ENCODE measurements at places on chromosomes 12 and 14.

GRCh38 chr12:26633591-26634210 is 199.3 kb downstream of the ITPR2 start:
- DNase-seq: no peak

GRCh38 chr12:3605692-3606091 is 114.7 kb downstream of the PRMT8 start:
- no peak for DNase-seq

DNA sequence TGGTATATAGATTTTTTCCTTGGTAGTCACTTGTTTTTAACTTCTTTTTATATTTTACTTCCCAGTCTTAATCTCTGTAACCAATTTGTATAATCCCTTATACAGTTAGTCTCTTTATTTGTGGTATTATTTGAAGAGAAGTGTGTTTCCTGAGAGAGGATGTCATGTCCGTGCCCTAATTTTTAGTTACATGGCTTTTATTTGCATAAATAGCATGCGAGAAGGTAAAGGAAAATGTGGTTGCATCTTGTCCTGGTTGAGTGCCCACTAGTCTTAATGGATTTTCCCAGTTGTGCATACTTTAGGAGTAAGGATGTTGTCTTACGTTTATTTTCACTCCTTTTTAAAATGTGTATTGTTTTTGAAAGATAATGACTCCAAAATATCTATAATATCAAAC is 27.5 kb downstream of the RAP1B start:
- DNase-seq: no peak

- DNase-seq: no peak
Measured at GRCh38 chr12:11621797-11622423, 27.6 kb upstream of the ETV6 start.

DNA sequence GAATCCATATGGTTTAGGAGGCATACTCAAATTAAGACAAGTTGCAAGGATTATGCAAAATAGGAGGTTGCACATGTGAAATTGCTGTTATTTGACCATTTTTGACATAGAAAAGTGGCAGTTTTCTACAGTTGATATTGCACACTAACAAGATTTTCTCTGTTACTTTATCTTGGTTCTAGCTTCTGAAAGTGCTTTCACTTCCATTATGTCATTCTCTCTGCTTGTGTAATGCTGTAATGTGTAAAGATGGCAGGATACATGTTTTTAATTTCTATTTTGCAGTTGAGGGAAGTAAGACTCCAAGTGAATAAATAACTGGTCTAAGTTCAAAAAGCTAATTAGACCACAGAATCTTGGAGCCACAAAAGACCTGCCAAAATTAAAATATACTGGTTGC is 60.6 kb downstream of the MYRFL start:
- no peak for DNase-seq

DNA sequence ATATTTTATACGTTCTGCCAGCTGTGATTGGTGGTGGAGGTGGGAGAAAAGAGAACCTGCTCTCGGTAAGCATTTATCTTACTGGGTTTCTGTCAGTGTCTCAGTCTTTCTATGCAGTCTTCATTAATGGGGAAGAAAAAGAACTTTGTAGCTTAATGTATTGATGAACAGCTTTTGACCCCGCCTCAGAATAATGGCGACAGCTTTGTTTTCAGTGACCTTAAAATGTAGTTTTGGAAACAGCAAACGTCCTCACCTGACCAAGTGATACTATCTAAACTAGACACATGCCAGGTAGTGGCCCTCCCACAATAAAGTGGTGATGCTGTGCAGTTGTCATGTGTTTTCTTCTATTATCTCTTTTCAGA is 1.4 kb downstream of the DACT1 start:
- no peak for DNase-seq

- DNase-seq: no peak
Measured at GRCh38 chr12:75722714-75723200, 211.3 kb upstream of the KRR1 start.

DNA sequence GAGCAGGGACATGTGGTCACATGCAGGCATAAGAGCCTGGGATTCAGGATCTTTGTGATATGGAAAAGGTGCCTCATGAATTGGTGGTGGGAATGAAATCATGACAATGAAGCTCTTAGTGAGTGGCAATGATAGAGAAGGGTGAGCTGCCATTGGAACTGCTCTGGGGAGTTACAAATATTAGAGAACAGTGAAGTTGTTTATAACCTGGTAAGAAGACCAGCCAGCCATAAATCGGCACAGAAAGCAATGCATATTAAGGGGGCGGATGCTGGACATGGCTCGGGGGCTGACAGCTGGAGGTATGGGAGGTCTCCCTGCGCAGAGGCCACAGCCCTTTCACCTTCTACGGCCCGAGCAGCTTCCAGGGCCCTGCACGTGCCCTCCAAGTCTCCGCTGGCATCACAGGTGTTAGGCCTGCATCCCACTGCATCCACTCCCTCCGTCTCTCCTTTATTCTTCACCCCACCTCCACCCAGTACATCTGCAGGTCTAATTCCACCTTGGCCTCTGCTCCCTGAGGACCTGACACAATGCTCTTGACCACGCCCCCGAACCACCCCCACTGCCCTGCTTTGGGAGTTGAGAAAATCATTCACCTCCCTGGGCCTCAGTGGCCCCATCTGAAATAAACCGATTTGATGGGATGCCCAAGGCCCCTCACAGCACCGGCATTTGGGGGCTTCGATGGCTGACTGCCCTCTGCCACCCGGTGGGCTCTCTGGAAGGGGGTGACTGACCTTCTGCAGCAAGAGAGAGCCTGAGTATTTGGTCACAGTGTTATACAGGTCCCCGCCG is 4.1 kb downstream of the CACNA2D4 start:
- no peak for DNase-seq

- no peak for DNase-seq
Measured at GRCh38 chr14:101226603-101227425, 323.3 kb upstream of the RTL1 start.

GRCh38 chr12:15963271-15963670 is 52.1 kb downstream of the DERA start:
- DNase-seq: no peak

- DNase-seq: no peak
Measured at GRCh38 chr14:21025371-21026273, 761 bp upstream of the NDRG2 start.

- no peak for DNase-seq
Measured at GRCh38 chr14:28059254-28059653, 707.3 kb upstream of the FOXG1 start.

GRCh38 chr12:532908-533565 is 73.3 kb downstream of the B4GALNT3 start:
- no peak for DNase-seq

GRCh38 chr12:14605401-14605989 is 37.8 kb upstream of the PLBD1 start:
- no peak for DNase-seq

GRCh38 chr14:33938131-33938949 is 12.5 kb downstream of the EGLN3 start:
- no peak for DNase-seq

GRCh38 chr12:111242184-111242583 is 126.7 kb downstream of the PHETA1 start:
- no peak for DNase-seq

GRCh38 chr14:77076113-77076631 is 21.9 kb upstream of the CIPC start:
- DNase-seq: no peak

GRCh38 chr12:46783871-46784270 is 41.9 kb downstream of the SLC38A4 start:
- DNase-seq: no peak

GRCh38 chr12:53533471-53533870 is 26.2 kb upstream of the NPFF start:
- no peak for DNase-seq

DNA sequence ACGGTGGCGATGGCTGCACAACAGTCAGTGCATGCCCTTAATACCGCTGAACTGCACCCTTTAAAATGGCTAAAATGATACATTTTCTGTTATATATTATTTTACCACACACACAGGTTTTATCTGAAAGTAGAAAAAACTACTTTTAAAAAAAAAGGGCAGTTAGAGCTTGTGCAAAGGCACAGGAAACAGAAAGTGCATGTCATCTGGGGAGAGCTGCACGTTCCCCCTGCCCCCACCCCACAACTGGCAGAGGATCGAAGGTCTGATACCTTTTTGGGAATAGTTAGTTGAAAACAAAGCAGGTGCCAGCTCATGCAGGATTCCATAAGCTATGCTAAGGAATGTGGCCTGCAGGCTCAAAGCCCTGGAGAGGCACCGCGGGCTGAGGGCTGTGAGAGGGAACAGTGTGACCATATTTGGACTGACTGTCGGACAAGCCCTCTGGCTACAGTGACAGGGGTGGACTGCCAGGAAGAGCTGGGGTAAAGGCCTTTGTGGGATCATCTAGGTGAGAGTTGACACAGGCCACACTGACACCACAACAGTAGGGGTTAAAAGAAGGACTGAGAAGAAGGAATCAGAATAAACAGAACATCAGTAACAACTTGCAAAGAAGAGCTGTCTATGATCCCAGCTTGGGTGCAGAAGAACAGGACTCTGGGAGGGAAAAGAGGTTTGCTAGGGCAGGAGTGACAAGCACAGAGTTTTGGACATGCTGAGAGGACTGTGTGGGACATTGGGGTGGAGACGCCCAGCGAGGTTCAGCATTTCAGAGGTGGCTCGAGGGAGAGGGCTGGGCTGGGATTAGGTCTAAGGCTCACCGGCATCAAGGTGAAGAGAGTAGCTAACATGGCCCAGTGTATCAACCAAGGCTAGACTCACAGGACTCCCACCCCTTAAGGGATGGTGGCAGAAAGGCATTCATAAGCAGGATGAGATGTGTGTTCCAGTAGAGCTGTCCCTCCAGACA is 54.6 kb downstream of the ACTN1 start:
- DNase-seq: no peak

DNA sequence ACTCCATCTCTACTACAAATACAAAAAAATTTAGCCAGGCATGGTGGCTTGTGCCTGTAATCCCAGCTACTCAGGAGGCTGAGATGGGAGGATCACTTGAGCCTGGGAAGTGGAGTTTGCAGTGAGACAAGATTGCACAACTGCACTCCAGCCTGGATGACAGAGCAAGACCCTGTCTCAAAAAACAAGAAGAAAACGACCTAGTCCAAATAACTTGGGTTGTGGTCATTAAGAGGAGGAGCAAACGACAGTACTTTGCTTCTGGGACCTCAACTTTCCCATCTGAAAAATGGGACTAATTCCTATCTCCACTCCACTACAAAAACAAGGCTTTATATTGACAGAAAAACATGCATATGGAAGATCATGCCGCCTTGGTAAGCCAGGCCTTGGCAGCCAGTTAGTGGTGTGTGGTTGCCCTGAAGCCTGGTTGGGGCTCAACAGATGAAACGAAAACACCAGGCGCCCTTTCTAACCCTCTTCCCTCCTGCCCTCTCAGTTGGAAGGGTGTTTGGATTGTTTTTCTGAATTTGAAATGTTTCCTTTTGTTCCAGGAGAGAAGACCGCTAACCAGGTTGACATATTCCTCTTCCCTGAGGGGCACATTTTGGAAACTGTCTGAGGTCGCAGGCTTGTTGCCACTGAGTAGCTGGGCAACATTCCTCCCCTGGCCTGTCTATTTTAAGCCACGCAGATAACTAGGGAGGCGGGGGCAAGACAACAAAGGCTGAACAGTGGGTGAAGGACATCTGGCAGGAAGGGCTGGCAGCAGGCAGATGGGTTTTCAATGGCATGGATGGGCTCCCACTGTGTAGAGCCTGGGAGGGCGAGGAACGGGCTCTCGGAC is 13.7 kb upstream of the VPS37B start:
- DNase-seq: no peak

DNA sequence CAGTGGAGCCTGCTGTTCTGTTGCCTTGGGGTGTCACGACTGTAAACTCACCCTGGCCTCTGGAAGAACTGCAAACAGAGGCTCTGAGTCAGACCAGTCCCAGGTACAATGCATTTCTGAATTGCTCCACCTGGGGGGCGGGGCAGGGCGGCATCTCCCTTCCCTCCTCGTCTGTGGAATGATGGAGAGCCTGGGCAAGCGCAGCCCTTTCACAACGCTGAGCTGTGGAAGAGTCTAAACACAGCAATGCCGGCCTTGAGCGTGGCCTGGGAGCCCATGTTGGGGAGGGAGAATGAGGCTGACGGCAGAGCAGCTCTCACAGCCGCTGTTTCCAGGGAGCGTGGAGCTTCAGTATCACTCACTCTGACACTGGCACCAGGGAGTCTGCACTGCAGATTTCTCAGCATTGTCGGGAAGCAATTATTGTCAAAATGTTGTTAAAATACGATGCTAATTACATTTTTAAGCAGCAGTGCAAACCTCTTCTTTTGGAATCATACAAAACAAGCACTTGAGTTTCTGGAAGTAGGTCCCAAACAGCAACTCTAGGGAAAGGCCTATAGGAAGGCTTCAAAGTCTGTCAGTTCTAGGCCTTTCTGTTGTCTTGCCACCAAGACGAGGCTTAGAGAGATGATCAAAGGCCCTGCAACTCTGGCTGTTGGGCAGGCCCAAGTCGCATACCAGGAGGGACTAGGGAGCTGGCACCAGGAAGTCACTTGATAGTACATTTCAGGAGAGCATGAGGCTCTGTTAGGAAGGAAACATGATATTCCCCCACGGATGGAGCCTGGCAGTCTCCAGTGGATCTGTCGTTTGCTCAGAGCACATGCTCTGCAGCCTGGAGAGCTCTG is 244.0 kb upstream of the FKBP4 start:
- no peak for DNase-seq

DNA sequence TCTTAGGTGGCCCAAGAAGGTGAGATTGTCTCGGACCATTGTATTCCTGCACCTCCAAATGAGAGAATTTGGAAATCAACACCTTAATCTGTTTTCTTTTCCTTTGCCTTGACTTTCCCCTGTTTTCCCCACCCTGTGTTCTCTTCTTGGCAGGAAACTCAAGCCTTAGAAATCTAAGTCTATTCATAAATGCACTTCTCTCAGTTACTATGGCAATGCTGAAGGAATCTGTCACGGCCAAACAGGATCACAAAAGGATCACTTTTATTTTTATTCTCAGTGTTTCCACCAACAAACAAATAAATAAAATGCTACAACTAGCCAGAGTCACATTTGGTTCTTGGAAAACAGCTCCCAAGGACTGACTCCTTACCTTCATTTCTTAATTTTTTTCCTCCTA is 270.5 kb downstream of the BCAT1 start:
- DNase-seq: no peak

GRCh38 chr12:65826353-65827171 is 2.3 kb downstream of the HMGA2 start:
- DNase-seq: no peak

- DNase-seq: no peak
Measured at GRCh38 chr12:108052260-108052659, 76.8 kb upstream of the WSCD2 start.

DNA sequence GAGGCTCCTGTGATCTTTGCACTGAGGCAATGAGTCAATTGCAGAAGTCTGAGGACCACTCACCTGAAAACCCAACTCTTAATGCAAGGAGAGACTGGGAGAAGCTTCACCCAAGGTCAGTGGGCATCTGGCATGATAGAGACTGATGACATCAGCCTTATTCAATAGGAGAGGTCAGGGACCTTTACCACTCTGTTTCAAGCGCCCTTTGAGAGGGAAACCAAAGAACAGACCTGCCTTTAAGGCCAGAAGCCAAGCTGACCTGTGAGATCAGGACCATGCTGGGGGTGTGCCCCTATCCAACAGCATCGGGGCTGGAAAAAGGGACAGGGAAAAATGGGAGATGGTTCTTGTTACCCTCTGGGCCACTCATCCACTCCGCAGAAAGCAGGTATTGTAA is 83.3 kb upstream of the FOXN3 start:
- DNase-seq: no peak
